ENCODE measurements at places on chromosomes 7 and 10.

- DNase-seq: no peak
These were observed 26.1 kb downstream of the CDHR3 start for GRCh38 chr7:105989191-105989590.

DNA sequence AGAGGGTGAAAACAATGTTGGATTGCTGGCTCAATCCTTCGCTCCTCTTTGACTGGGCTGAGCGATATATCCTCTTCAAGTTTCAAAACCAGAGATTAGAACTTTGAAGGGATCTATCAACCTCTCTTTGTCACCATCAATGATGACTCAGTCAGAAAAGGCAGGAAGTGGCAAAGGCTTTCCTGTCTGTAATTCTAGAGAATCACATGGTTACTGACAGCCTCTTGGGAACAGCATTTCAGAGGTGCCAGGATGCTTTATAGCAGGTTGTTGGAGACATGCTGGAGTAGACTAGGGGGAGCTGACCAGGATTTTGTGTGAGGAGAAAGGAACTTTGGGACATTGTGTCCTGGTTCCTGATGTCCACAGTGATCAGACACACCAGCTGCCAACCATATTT lies 81.3 kb downstream of the PRKCQ start:
- DNase-seq: no peak

GRCh38 chr10:23345861-23346260 lies 1.3 kb upstream of the C10orf67 start:
- no peak for DNase-seq

DNA sequence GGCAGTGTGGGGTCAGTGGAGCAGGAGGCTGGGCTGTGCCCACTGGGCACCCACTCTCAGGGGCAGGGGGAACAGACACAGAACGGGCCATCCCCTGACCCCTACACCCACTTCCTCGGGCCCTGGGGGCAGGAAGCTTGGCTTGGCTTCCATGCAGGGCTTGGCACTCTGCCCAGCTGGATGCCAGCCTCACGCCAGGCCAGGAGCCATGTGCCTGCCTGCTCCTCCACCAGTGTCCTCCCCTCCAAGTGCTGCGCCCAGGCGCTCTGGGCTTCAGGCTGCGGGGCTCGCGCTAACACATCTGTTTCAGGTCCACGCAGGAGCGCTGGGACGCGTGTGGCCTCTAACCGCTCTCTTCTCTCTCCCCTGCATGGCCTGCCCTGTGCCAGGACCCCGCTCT lies 12.7 kb downstream of the LDB3 start:
- DNase-seq: no peak

DNA sequence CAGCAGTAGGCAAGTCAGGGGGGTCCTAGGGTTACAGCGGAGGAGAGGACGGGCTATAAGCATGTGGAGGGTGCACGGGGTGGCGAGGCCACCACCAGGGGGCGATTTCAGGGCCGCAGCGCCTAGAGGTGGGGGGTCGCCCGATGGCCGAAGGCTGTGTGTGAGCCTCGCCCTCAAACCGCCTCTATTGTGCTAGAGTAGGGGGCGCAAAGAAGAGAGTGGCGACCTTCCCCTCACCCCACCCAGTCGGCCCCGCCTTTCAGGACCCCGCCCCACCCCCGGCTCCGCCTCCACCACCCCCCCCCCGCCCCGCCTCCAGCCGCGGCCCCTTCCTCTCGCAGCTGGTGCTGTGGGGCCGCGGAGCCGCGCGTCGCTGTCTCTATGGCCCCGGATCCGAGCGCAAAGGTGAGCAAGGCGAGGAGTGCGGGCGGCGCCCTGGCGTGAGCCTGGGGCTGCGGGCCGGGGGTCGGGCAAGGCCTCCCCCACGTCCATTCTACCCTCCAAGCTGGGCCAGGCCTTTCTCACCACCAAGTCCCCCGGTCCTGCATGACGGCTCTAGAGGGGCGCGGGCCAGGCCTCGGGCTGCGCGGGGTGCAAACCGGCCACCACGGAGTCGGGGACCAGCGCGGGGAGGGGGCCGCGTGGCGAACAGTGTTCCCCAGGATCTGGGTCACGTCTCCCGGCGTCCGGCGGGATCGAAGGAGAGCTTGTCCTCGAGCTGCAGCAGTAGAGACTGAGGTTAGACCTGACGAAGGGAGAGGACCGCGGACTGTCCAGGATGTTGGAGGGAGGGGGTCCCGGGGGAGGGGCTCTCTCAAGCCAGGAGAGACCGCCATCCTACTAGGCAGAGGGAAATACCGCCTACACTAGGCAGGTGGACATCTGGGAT lies at the start of gene SEMA4G:
SEMA4G (plus strand) TSS at position 318 of the 889 bp plus-strand sequence. CDS start 3,409 bp downstream, outside the sequence.
- DNase-seq: peak; percentile 4

- DNase-seq: no peak
These were observed 40.7 kb downstream of the MRPL32 start for GRCh38 chr7:42972699-42973500.

GRCh38 chr7:46671108-46671769 lies 750.2 kb upstream of the IGFBP3 start:
- no peak for DNase-seq

- no peak for DNase-seq
These were observed 15.6 kb upstream of the OR2A5 start for GRCh38 chr7:144032985-144033709.

DNA sequence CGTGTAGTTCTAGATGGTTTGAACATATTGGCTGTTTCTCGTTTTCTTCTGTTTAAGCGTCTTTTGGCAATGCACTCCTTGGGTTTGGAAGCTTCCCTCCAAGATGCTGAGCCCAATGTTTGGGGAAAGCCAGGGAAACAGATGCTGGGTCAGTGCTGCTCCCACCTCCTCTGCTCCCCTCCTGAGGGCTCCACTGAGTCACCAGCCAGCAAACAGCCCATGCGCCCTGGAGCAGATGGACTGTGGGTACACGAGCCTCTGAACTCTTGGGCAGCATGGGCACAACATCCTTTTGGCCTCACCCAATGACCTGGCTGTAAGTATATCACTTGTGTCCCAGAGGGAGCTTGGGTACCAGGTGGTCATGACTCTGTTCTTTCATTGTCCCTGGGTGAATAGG lies 207.6 kb downstream of the BUB3 start:
- no peak for DNase-seq

GRCh38 chr10:25384618-25385017 lies 209.8 kb downstream of the GPR158 start:
- no peak for DNase-seq

DNA sequence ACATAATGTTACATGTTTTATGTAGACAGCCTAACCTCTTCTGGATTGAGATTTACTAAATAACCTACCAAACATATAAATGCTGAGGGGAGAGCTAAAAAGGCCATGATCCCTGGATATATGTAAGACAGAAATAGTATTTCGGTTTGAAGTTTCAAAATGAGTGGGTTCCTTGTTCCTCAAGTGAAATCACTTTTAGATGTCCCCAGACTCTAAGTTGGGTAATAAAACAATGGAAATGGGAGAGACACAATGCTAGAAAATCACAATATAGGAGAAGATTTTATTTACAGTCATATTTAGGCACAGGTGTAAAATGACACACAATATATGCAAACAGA lies 56.5 kb downstream of the SHTN1 start:
- DNase-seq: no peak

GRCh38 chr7:47557694-47558670 lies 23.9 kb downstream of the TNS3 start:
- DNase-seq: no peak

DNA sequence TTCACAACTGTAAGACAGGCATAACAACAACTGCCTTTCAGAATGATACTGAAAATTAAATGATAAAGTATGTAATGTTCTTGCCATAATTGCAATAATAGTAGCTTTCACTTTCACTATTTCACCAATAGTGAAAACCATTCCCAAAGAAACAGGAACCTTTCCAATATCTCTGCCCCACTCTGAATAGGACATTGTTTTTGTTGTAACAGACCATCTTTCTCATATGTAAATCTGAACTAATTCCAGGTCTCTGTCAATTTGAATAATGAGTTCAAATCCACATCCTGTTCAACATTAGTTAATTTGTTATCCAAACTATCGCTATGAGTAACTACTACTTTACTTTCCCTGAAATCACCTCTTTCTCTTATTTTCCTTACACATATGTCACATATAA lies 148.0 kb downstream of the LRRN3 start:
- no peak for DNase-seq

- DNase-seq: no peak
These were observed 99.9 kb downstream of the PTPRN2 start for GRCh38 chr7:158487631-158488151.

DNA sequence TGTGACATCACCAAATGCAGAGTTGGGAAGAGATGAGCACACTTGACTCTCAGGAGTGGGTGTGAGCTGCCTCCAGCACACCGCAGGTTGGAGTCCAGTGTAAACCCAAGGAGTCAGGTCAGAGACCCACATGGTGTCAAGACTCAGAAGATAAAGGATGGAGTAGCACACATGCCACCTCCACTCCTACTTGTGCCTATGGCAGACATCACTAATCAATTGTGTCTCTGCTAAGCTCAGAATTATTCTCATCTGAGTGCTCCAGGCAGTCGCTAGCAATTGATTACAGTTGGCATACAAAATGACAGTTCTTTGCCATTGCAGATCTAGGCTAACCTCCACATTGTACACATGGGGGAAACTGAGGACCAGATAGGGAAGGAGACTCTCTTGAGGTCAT lies 187.1 kb downstream of the RPS24 start:
- no peak for DNase-seq

DNA sequence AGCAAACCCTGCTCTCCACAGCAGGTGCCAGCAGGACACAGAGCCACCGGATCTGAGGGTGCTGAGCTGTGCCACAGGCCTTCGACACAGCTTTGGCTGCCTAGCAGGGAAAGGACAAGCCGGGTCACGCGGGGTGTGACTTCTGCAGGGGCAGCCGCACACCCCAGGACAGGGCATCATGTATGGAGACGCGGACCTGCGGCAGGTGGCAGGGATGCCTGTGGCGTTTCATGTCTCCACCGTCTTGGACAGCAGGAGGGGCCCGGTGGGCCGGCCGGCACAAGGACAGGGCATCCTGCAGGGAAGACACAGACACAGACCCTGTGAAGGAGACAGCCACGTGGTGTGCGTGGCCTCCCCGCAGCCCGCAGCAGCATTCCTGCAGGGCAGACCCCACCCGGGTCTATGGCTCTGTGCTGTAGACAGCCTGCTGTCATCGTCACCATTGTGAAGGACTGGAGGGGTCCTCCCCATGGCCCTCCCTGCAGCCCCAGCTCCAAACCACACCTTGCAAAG lies 109.2 kb downstream of the PDGFA start:
- DNase-seq: no peak

GRCh38 chr10:91210435-91210834 lies 10.0 kb upstream of the PCGF5 start:
- DNase-seq: peak; percentile 92

- no peak for DNase-seq
These were observed 1324.5 kb downstream of the XPNPEP1 start for GRCh38 chr10:108598831-108599230.

DNA sequence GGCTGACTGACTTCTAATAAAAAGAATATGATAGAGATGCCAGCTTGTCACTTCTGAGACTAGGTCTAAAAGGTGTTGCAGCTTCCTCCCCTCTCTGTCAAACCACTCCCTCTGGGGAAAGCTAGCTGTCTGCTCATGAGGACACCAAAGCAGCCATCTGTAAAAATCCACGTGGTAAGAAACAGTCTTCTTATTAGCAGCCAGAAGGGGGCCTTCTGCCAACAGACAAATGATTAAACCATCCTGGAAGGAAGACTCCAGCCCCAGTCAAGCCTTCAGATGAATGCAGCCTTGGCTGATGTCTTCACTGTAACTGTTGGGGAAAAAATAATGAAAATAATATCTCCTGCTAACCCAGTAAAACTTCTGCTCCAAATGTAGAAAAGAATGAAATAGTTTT lies 41.9 kb upstream of the DAGLB start:
- DNase-seq: no peak

DNA sequence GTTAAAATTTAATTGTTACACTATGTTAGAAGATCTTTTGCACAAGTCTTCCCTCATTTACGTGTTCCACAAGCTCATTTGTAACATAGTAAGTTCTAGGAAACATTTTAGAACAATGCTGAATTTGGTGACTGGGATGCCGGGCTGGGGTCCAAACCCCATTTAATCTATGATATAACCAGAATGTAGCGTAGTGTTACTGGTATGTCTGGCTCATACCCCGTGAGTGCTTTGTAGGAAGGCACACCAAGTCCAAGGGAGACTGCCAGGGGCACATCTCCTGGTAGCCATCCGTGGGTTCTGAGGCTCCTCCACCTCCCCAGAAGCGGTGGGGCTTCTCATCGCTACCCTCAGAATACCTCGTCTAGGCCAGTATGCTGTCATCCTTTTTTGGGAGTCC lies 21.3 kb upstream of the TMEM236 start:
- no peak for DNase-seq

DNA sequence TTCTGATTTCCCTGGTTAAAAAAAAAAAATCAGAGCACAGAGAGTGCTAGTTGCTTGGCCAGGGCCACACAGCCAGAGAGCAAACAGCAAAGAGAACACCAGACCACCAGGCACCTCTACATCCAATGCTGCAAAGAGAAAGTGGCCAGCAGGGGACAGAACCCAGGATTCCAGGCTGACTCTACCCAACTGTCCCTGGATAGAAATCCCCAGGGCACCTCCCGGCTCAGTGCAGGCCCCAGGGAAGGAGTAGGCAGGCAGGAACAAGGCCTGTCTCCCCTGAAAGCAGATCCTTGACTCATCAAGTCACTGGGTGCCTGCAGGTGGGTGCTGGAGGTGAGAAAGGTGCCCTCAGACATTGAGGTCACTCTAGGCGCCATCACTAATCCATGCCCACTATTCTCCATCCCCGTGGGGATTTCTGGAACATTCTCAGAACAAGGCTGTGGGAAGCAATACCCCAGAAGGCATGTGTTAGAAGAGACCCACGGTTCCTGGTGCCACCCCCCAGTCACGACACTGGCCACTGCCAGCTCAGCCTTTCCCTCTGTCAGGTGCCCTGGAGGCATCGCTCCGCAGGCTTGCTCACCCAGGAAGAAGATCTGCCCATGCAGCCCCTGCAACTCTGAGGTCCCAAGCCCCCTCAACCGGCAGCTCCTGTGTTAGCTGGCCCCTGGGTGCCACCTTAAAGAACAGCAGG lies 154.8 kb downstream of the GRID1 start:
- no peak for DNase-seq

- no peak for DNase-seq
These were observed 617 bp upstream of the FOXI2 start for GRCh38 chr10:127736222-127736914.

GRCh38 chr7:118028226-118028625 lies 155.0 kb upstream of the CTTNBP2 start:
- DNase-seq: no peak

GRCh38 chr10:31730776-31731175 lies 197.9 kb downstream of the ARHGAP12 start:
- DNase-seq: no peak

- no peak for DNase-seq
These were observed 132.4 kb downstream of the CDK14 start for GRCh38 chr7:90728568-90728967.

DNA sequence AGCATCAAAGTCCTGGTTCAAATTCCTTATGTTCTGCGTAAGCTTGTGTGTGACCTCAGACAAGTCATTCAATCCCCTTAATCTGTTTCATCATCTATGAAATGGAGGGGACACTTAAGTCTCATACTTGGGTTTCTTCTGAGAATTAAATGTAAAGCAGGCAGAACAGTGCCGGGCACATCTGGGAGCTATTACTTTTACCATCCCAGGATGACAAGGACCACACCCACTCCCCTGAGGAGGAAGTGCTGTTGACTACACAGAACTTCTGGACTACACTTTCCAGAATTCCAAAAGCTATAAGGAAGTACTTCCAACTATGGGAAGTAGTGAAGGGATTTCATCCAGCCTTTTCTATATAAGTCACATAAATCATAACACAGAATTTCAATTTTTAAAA lies 294.9 kb downstream of the IPMK start:
- DNase-seq: no peak

Data from NCI-H187 (cell line).